ENCODE measurements at places on chromosomes 3 and 15.
A peak's percentile ranks its signal among the peaks of the same experiment; 100 is the strongest.

DNA sequence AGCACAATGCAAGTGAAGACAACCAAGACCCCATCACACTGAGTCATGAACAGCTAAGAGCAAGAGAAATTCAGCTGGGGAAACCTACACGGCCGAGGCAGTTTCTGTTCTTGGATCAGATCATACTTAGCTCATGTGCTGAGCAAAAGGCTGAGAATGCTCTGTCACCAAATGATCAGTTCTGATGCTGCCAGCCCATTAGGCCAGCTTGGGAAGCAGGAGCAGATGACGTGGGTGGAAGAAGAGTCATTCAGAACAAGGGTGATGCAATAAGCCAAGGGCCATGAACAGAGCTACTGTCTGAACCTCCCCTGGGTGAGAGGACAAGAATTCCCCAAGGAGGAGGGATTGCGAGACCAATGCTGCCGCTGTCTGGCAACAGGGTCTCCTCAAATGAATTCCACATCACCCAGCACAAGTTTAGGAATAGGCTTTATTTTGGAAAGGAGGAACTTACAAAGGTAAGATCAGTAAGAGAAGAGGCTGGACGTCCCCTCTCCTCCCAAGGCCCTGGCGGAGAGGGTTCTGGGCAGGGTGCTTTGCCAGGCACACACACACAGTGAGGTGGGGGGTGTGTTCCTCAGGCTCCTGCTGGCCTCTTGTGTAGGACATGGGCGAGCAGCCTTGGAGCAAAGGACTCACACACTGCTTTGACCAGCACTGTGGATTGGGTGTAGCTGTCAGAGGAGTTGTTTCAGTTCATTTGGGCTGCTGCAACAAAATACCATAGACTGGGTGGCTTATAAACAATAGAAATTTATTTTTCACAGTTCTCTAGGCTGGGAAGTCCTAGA is 65.6 kb upstream of the CTXND1 start:
- no peak for DNase-seq

GRCh38 chr15:68337826-68338225 is 60.3 kb downstream of the FEM1B start:
- no peak for DNase-seq

DNA sequence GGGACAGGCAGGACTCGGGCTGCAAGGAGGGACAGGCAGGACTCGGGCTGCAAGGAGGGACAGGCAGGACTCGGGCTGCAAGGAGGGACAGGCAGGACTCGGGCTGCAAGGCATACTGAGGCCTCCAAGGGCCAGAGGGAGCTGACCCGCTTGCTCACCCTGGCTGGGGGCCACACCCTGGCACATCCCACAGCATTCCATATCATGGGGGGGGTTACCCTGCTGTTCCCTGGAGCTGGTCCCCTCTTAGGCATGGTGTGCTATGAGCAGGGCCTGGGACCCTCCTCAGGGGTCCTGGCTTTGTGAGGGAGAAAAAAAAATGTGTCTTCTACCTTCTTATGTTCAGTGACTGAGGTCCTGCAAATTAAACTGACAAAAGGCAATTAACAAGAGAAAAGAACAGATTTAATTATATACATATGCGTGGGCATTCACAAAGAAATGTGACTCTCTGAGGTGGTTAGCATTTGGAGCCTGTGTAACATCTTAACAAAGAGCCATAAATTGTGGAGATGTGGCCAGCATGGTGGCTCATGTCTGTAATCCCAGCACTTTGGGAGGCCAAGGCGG is 97.6 kb upstream of the ALDH1A3 start:
- DNase-seq: no peak

DNA sequence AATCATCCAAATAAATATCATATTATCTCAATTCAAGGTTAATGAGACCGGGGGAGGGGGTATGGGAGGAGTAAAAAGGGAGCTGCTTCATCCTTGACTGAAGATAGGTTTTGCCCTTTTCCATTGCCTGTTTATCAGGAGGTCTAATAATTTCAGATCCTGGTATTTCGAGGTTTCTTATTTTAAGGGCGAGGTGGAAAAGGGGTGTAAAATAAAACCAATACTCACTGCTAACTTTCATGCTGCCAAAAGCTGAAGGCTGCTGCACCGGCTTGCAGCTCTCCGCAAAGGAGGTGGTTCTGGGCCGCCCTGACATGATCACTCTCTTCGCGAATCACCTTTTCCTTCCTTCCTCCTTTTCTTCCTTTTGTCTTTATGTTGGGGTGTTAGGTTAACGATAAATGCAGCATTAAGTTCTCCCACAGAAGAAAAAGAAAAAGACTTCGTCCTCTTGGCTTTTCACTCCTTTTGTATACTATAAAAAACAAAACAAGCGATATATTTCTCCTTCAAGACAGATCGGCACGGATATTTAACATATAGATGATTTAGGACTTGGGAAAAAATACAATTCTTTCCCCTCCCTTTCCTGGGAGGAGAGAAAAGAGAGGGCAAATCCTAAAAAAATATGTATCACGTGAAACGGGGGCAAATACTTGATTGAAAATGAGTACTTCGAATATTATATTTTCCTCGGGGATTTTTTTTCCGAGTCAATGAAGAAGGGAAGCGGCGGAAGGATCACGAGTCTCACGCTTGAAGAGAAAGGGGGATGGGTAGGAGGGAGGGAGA is 932 bp downstream of the GSK3B start:
- peak; percentile 5 for DNase-seq

DNA sequence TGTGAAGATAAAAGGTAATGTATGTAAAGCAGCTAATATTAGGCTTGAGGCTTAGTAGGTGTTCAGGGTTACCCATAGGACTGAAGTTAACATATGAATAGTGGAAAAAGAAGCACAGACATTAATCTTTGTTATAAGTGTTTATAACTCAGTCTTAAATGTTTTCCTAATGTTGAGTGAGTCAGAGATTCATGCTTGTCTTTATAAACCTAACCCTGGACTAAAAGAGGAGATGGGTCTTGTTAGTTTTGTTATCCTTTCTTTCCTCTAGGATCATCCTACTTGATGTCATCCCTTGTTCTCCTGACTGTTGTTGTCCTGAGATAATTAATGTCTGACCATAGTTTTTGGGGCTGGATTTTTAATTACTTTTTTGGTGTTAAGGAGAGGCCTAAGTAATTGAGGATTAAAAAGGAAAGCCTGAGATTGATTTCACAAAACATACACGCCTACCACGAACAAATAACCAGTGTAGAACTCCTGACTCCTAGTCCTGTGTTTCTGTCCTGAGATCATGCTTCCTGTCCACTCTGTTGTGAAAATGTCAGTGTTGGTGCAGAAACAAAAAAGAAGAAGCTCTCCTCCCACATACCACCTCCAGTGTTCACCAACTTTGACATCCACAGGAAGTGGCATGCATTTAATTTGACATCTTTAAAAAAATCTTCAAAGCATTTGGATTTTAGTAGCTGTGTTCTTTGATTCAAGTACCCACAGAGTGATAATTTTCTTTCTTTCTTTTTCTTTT is 8.4 kb downstream of the MITF start:
- DNase-seq: no peak

DNA sequence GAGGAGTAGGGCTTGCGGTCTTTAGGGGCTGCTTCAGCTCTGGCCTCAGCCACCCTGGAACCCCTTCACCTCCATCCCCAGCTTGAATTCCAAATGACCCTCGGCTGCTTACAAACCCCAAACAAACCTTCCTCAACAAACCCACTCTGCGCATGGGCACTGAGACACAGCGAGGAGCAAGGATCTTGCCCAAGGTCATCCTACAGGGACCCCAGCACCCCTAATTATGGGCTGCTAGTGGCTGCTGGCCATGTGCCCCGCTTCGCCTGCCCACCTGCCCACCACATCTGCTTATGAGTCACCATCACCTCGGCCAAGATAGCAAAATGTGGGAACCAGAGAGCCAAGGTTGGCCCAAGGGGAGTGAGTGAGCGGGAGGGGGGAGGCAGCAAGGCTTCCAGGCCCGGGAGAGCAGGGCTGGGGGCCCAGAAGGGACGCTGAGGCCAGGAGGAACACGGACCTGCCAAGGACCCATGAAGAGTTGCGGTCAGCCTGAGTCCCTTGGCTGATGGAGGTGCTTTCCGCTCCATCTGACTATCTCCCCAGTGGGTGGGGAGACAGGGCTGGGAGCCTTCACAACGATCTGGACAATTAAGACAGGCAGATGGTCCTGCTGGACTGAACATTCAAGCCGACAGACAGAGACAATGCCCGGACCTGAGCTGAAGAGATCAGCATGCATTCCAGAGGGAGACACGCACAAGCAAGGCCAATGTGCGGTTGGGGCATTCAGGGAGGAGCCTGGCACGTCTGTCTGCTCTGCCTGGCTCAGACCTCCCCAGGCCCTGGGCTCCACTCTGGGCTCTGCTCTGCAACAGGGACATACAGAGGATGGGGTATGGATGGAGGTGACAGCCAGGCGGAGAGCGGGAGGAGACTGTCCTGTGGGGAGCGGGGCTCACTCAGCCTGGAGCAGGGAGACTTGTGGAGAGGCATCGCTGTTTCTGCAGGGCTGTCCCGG is 10.8 kb upstream of the GRIP2 start:
- DNase-seq: no peak

DNA sequence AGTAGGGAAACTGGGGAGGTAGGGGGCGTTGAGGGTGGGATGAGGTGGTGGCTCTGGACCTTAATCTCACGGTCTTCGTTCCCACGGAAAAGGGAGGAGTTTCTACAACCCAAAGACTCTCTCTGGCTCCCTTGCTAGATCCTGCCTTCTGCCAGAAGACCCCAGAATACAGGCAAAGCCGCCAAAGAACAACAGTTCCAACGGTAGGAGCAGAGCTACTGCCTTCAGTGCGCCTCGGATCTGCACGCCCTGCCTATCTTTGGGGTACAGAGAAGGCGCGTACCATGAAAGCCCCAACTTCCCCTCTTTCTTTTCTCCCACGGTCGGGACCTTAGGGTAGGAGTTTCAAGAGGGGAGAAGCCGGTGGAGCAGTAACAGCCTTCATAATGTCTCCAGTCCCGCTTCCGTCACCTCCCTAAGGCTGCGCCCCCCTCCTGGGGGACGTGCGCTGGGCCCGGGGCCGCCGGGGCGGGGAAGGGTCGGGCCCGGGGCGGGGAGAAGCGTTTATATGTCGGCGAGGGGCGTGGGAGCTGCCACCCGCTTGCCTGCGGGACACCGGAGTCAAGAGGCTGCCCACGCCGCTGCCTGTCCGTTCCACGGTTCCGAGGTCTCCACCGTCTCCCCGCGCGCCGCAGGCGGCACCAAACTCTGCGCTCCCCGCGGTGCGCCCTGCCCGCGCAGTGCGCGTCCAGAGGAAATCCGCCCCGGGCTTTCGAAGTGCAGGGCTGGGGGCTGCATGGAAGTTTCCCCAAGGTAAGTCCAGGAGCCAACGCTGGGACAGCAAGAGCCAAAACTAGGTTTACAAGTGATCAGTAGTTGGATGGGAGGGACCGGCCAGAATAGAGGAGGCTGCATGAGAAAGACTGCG is at the start of gene COL6A6:
TSS of gene COL6A6 (plus strand) at position 533 of the 868 bp plus-strand sequence. CDS start 43,188 bp downstream, outside the sequence.
- DNase-seq: no peak

GRCh38 chr3:16770792-16771191 is 114.0 kb upstream of the PLCL2 start:
- DNase-seq: no peak

DNA sequence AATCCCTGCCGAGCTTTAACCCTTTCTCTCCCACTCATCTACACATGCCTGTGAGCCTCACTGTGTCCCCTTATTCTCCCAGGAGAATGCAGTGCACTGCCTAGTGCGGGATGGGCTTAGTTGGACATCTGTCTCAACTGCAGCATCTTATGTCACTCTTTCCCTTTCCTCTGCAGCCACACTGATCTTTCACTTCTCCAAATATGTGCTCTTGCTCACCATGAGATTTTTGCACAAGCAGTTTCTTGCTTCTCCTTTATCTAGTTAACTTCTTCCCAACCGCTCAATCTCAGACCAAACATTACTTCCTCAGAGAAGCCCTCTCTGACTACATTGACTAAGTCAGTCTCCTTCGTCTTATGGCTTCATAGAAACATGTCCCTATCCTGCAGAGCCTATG is 292.3 kb downstream of the KBTBD8 start:
- no peak for DNase-seq

Measured in stimulated activated CD8-positive, alpha-beta memory T cell treated with anti-CD3 and anti-CD28 coated beads, Interleukin-7, amount 100 ng/mL, for 4 hours (primary cell).